ENCODE measurements at places on chromosomes 1 and 21.
A peak's percentile ranks its signal among the peaks of the same experiment; 100 is the strongest.

DNA sequence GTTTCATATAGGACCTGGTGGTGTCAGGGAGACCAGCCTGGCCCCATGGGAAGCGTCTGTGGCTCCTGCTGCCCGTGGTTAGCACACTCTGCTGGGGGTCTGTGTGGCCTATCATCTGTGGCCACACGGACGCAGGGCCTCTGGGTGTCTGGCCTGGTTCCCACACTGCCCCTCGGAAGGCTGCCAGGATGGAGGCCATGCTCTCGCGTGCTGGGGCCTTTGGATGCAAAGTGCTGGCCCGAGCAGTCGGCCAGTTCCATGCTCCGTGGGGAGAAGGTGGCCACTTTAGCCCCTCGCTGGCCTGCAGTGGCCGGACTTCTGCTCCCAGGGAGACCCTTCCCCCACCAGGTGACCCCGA, 20.8 kb upstream of the LRRC3 start:
- no peak for DNase-seq

DNA sequence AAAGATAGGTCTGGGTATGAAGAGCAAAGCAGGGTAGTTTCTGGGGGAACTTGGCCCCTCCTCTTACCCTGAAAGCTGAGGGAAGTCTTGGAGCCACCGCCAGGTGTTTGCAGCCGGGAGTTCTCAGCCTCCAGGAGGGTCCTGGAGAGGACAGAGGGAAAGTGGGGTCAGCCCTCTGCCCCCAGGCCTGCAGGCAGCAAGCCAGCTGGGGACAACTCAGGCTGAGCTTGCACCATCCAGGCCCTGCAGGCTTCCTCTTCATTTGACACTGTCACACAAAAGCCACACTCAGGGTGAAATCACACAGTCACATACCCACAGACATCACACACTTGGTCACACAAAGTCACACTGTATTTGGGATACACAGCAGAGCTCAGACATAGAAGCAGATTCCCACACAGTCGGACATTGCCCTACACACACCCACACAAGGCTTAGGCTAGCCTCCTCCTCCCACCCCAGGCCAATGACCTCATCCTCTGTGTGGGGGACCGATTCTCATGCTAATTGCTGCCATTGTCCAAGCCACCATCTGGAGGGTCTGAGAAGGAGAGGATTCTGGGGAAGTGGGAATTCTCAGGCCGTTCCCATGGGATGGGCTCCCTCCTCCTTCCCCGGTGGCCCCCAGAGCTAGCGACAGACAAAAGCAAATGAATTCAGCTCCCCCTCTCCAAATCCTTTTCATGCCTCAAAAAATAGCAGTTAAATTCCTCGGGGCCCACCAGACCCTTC, 3.7 kb downstream of the NES start:
- no peak for DNase-seq

GRCh38 chr1:208100906-208101305, 143.3 kb downstream of the PLXNA2 start:
- DNase-seq = no peak

- no peak for DNase-seq
Measured at GRCh38 chr21:37073417-37074196, 553 bp downstream of the TTC3 start.

- DNase-seq = no peak
Measured at GRCh38 chr1:153730468-153730988, 2.7 kb downstream of the INTS3 start.

DNA sequence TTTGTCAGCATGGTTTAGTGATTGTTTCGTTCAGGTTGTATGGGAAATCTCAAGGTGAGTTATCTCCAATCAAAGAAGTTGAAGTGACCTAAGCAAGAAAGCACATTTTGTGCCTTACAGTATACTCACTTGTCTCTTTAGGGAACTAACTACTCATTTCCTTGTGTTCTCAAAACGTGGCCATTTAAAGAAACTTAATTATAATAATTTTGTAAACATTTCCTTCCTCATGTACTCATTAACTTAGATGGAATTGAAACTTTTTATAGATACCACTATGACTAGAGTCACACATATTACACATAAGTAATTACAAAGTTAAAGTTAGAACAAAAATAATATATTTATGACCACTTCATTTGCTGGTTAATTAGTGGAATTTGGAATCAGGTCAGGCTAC, 552.6 kb downstream of the MRPL39 start:
- no peak for DNase-seq

- DNase-seq = no peak
Measured at GRCh38 chr1:93531193-93531592, 83.3 kb downstream of the FNBP1L start.

- DNase-seq = no peak
Measured at GRCh38 chr1:110200666-110201065, 9.4 kb upstream of the KCNC4 start.

DNA sequence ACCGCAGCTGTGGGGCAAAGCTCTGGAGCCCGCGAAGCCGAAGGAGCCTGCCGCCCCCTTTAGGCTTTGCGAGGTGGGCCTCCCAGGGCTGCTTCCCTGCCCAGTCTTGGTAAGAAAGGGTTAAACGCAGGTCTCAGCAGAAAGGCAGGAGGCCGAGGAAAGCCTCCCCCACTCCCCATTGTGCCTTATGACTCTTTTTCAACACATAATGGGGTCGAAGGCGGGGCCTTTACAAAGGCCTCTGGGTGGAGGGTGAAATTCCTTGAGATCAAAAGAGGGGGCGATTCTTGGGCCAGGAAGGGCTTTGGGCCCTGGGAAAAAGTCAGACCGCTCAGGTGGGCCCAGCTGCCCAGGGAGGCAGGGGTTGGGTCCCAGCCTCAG, 880 bp downstream of the ALPL start:
- DNase-seq = no peak

DNA sequence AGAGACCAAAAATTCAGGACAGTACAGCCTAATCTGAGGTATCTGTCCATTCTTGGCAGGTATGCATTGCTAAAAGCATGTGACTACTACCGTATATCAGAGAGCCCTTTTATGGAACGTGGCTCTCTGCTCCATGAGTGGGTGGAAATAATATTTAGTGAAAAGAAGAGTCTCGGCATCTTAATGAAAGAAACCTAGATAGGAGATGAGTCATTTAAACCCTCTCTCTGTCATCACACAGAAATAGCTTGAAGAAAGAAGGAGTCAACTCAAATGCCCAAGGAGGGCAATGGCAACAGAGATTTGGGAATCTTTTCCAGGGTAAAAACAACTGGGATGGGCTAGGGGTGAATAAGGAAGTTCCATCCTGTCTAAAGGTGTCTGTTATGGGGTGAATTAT, 528.2 kb downstream of the SMYD3 start:
- DNase-seq = no peak

DNA sequence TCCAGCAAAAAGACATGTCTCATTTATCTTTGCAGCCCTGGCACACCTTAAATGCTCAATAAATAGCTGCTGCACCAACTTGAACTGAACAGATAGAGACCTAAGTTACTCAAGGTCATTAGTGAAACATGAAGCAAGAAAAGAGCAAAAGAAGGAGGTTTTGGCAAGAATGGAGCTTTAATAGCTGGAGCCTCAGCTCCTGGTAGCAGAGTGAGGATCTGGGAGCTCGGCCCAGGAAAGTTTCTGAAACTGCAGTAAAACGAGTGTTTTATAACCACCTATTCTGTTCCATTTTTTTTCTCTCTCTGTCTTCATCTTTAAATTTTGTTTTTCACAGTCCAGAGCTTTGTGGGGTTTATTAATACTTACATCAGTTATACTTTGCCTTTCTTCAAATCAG, 207.5 kb downstream of the SETD4 start:
- DNase-seq = no peak

GRCh38 chr1:162616848-162617247, 15.4 kb upstream of the DDR2 start:
- DNase-seq = no peak

GRCh38 chr1:183593356-183593755, 3.1 kb upstream of the NCF2 start:
- no peak for DNase-seq

DNA sequence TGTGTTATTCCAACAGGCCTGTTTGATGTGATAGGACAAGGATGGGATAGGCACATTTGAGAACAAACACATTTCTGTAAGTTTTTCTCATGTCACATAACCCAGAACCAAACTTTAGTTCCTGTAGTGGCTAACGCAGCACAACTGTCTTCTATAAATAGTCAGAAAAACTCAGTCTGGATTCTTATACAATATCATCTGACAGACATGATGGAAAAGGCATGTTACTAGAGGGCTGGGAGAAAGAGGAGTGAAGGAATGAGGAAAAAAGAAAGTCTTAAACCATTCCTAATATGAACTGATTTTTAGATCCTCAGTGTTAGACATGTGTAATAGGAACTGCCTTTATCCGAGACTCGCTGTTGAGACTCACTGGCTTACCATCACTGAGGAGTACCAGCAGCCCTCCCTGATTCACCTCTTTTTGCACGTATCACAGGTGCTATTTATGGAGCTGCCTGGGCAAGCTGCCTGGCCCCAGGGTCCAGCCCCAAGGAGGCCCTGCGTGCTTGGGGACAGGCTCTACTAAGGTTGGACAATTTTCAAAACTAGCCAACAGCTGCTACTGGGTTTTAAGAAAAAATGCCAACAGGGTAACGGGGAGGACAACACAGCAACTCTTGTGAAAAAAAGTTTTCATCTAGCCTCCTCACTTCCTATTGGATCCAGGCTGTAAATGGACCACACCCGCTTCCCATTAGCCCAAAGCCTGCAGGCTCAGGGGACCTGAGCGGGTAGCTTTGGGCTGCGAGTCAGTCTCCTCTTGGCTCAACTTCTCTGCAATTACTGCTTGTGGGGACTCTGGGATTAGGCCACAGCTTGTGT, 30.7 kb upstream of the SERBP1 start:
- no peak for DNase-seq

DNA sequence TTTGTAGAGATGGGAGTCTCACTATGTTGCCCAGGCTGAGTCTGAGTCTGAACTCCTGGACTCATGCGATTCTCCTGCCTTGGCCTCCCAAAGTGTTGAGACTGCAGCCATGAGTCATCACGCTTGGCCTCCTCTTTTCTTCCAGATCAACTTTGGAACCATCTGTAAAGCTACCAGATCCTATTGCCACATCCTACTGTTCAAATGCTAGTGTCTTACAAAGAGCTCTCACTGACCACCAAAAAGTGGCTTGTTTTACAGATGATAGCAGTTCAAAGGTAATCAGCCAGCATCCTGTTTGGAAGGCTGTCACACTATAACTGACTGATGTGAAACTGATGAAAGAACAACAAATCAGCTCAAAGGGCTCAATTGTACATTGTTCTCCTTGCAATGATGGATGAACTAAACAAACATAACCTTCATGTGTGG, 221.6 kb downstream of the AKT3 start:
- DNase-seq = no peak

GRCh38 chr21:27713154-27714109, 746.5 kb upstream of the ADAMTS5 start:
- DNase-seq = no peak

DNA sequence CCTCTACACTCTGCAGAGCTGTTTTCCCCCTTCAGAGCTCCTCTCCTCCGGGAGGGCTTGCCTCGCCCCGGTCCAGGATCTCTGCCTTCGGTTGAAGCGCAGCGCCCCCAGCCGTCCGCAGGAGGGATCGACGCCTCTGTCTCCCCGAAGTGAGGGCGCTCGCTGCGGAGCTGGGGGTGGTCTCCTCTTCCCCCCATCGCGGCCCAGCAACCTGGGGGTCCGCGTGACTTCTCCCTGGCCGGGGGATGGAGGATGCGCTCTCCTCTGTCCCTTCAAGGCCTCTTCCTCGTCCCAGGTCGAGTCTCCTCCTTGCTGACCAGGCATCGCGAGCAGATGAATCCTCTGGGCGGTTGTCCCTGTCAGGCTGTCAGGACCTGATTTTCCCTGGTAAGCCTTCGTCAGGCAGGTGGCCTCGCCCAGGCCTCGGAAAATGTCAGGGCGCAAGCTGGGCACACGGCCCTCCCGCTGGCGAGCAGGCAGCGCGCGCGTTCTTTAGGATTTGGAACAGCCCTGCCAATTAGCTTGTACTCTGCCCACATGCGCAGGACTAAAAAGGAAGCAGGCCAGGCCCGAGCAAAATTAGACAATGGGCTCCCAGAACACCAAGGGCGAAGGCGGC, 90.5 kb downstream of the EDEM3 start:
- peak; percentile 60 for DNase-seq

DNA sequence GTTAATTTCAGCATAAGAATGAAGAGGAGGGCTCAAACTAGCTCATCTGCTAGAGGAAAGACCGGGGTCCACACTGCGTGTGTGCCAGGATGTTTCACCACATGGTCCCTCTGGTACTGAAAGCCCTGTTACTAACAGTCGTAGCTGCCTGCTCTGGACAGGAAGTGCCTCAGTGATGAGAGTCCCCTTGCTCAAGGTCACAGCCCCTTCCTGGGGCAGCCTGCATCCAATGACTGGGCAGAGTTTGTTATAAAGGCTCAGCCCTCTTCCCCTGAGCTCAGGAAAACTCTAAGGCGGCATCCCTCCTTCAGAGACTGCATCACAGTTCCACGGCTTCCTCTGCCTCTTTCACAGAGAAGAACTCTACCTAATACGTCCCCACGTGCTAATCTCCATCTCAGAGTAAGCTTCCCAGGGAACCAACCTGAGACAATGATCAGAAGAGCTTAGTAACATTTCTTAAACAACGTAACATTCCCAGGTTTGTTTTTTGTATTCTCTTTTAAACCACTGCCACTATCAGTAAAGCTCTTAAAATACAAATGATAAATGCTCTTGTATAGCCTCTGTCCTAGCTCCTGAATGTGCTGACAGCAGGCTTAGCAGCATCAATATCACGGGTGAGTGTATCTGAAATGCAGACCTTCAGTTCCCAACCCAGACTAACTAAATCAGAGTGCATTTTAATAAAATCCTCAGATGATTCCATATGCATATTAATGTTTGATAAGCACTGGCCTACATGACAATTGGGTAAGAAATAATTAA, 38.0 kb upstream of the ATP1A1 start:
- DNase-seq = no peak

DNA sequence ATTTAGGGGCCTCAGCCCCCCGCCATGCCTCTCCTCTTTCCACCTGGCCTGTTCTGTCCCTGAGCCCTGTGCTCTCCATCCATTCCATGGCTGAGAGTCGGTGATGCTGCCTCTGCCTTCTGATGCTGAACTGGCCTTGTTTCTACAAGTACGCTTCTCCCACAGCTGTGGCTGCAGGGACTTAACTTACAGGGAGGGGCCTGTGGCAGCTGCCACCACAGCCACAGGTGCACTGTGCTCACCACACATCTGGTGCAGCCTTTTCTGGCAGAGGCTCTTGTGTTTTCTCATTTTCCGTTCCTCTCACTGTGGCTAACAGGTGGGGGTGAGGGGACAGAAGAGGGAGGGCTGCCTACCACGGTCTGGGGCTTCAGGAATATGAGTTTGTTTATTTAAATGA, 4.2 kb downstream of the FMO1 start:
- DNase-seq = no peak

DNA sequence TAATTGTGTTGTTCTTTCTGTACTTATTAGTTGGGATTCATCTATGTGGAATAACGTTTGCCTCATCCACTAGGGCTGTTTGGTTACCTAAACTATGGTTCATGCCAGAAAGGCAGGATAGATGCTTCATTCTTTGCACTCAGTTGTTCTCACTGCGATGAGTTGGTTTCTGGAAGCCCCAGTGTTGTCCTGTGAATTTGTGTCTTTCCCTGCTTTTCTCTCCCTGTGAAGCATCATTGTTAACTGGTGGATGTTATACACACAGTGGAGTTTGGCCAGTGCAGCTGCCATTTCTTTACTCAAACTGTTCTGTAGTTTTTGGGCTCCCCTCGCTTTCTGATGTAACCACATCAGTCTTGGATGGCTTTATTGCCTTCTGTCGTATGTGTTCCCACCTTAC, 143.6 kb upstream of the COL6A1 start:
- DNase-seq = no peak

GRCh38 chr21:31750843-31751242, 18.9 kb upstream of the SCAF4 start:
- no peak for DNase-seq
